ENCODE measurements at places on chromosomes 6 and 20. TPM values are rescaled to one million over a fixed set of nuclear protein-coding genes. Genes with fewer than 3 reads are reported as not detected.

- DNase-seq: no peak
Observed at GRCh38 chr6:90224196-90224595, 72.4 kb downstream of the BACH2 start.

The TP53INP2 gene
- 3.3 TPM for total RNA-seq

DNA sequence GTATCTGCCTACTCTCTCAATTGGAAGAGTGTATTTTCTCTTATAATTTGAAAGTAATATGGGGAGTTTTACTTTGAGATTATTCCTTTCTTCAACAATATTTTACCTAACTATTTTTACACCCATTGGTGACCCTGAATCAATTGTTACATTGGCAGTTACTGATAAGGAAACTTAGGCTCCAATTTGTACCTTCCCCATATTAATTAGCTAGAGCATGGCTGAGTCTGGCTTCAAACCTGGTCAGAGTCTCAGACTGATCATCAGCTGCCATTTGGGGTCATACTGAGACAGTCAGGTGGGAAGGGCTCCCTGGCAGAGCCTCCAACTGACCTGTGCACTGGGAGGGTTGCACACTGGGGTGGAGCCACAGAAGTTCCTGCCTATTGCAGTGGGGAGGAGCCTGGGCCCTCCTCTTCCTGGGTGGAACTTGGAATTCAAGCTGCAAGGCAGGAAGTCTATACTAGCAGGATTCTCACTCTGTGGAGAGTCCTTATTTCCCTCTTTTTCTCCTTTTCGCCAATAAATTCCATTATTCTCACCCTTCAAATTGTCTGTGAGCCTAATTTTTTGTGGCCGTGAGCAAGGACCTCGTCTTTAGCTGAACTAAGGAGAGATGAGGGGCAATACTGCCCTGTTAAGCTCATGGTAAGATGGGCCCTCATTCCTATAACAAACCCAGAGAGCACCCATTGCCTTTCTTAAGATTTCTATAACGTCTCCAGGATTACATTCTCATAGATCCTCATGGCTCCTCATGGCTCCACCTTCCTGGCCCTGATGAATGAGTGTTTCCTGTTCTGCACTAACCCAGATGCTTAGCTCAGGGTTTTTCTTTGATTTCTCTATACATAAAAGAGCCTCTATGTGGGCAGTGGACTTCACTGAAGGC lies 285.1 kb downstream of the ADGB start:
- no peak for DNase-seq

The PI16 gene
- total RNA-seq: not detected

DNA sequence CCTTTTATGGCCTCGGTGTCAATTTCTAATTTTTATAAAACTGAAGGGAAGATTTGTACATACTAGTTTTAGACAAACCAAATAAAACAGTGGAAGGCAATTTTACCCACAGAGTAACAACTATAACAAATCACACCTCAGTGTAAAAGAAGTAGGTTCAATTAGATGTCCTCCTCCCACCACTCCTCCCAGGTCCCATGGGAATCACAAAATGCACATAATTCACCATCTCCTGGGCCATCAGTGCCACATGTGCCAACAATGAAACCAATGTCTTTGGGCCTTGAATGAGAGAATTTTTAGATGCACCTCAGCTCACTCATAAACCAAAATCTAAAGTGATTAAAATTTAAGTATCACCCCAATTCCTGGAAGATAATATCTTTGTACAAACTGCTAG lies 267.8 kb downstream of the BTBD9 start:
- DNase-seq: no peak

DNA sequence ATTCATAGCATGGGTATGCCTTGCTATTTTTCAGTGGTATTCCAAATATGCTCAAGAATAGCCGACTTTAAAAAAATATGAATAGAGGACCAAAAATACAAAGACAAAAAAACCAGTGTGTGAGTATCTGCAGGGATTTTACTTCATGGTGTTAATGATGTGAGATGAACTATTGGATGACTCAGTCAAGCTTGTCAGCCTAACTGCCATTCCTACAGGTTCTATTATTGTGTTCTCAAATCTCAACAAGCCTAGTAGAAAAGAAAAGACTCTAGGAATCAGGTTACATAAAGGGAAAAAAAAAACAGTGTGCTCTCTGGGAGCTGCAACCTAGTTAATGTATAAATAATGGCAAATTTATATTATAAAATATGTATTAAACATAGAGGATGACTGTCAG lies 588.4 kb upstream of the BTBD3 start:
- DNase-seq: no peak

The POU3F2 gene
- 0.76 TPM for total RNA-seq

GRCh38 chr6:72464791-72465691 lies 156.8 kb upstream of the KCNQ5 start:
- no peak for DNase-seq

DNA sequence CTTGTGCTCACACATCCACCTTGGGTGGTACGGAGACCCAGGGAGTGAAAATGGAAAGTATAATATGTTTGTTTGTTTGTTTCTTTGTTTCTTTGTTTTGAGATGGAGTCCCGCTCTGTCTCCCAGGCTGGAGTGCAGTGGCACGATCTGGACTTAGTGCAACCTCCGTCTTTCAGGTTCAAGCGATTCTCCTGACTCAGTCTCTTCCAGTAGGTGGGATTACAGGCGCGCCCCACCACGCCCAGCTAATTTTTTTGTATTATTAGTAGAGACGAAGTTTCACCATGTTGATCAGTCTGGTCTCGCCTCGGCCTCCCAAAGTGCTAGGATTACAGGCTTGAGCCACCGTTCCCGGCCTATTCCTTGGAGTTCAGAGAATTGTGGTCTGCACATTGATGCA lies 115.4 kb downstream of the TRIM27 start:
- no peak for DNase-seq

DNA sequence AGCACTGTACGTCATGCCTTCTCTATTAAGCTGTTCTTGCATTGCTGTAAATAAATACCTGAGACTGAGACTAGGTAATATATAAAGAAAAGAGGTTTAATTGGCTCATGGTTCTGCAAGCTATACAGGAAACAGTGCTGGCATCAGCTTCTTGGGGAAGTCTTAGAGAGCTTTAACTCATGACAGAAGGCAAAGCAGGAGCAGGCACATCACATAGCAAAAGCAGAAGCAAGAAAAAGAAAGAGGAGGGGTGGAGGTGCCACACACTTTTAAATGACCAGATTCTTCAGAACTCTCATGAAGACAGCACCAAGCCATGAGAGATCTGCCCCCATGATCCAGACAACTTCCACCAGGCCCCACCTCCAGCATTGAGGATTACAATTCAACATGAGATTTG lies 30.1 kb downstream of the CYB5R4 start:
- DNase-seq: no peak

DNA sequence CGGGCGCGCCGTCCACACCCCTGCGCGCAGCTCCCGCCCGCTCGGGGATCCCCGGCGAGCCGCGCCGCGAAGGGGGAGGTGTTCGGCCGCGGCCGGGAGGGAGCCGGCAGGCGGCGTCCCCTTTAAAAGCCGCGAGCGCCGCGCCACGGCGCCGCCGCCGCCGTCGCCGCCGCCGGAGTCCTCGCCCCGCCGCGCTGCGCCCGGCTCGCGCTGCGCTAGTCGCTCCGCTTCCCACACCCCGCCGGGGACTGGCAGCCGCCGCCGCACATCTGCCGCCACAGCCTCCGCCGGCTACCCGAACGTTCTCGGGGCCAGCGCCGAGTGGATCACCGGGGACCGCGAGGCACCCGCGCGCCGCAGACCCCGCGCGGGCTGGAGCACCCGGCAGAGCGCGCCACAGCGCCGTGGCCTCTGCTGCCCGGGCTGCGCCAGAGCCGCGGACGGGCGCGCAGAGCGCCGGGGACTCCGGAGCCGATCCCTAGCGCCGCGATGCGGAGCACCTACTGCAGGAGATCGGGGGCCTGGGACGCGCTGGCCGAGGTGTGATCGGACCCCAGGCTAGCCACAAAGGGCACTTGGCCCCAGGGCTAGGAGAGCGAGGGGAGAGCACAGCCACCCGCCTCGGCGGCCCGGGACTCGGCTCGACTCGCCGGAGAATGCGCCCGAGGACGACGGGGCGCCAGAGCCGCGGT lies at the start of gene BMP2:
TSS of gene BMP2 (plus strand) at position 151 of the 692 bp plus-strand sequence. CDS start 2,441 bp downstream, outside the sequence.
- peak; percentile 61 for DNase-seq

The CAGE1 gene
- 0.07 TPM for total RNA-seq
